Upper lobe of left lung (tissue), 6 donors: ENCODE measurements at places on chromosomes 5 and 9. TPM values are rescaled to one million over a fixed set of nuclear protein-coding genes. Genes with fewer than 3 reads are reported as not detected.

GRCh38 chr5:169656125-169656901 is 19.2 kb downstream of the DOCK2 start:
- H3K27ac ChIP-seq: no peak overlapping the region
- no peak overlapping the region for H3K4me3 ChIP-seq
- H3K27me3 ChIP-seq: no peaks in the 10 kb centered on the region
- H3K4me1 ChIP-seq: peaks cover 8% of the 10 kb centered on the region
- H3K36me3 ChIP-seq: no peaks in the 10 kb centered on the region
- DNase-seq: peak; percentile 6

GRCh38 chr9:104301755-104302154 is 202.3 kb upstream of the OR13F1 start:
- DNase-seq: no peak
- no peak overlapping the region for H3K4me3 ChIP-seq
- H3K4me1 ChIP-seq: no peaks in the 10 kb centered on the region
- H3K27me3 ChIP-seq: no peaks in the 10 kb centered on the region

DNA sequence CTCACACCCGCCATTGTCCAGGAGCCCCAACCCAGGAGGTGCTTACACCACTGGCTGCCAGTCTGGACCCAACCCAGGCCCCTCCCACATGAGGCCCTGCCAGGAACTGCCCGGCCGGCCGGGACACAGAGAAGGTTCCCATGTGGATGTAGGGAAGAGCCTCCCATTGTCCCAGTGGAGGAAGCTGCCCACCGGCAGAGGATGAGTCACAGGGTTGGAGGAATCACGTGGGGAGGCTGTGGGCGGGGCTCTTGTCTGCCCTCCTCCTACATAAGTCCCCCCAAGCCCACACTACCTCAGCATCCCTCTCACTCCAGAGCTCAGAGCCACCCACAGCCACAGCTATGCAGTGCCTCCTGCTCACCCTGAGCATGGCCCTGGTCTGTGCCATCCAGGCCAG is 26.1 kb downstream of the PAEP start:
- no peaks in the 10 kb centered on the region for H3K36me3 ChIP-seq
- no peak overlapping the region for H3K27ac ChIP-seq
- H3K27me3 ChIP-seq: no peaks in the 10 kb centered on the region

GRCh38 chr5:6041977-6042550 is 336.3 kb downstream of the MED10 start:
- DNase-seq: no peak
- H3K4me1 ChIP-seq: no peaks in the 10 kb centered on the region
- no peaks in the 10 kb centered on the region for H3K27me3 ChIP-seq
- no peak overlapping the region for H3K27ac ChIP-seq

- no peak overlapping the region for H3K27ac ChIP-seq
- no peaks in the 10 kb centered on the region for H3K4me1 ChIP-seq
- H3K27me3 ChIP-seq: no peaks in the 10 kb centered on the region
- H3K4me3 ChIP-seq: no peak overlapping the region
- H3K36me3 ChIP-seq: no peaks in the 10 kb centered on the region
Observed at GRCh38 chr5:15601274-15601673, 101.3 kb downstream of the FBXL7 start.

GRCh38 chr5:65359981-65360380 is 121.7 kb downstream of the ADAMTS6 start:
- no peaks in the 10 kb centered on the region for H3K36me3 ChIP-seq
- no peak overlapping the region for H3K4me3 ChIP-seq
- no peaks in the 10 kb centered on the region for H3K27me3 ChIP-seq

DNA sequence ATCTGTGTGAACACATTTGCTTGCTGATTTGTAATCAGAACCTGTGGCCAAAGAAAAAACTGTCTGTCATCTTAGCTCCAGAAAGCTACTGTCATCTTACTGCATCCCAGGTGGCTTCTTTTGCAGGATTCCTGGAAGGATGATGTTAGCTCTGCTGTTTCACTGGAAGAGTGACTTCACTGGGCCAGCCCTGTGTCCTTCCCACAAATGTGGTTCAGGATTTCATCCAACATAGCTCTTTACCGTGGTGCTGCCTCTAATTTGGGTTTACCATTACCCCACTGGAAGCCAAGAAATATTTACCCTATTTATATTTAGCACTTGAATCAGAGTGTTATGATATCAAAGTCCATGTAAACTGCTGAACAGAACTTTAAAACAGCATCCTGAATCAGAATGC is 501.0 kb downstream of the GADD45G start:
- no peak overlapping the region for H3K4me3 ChIP-seq
- H3K36me3 ChIP-seq: no peaks in the 10 kb centered on the region
- no peaks in the 10 kb centered on the region for H3K27me3 ChIP-seq
- no peak overlapping the region for H3K27ac ChIP-seq
- H3K4me1 ChIP-seq: peaks cover 13% of the 10 kb centered on the region

DNA sequence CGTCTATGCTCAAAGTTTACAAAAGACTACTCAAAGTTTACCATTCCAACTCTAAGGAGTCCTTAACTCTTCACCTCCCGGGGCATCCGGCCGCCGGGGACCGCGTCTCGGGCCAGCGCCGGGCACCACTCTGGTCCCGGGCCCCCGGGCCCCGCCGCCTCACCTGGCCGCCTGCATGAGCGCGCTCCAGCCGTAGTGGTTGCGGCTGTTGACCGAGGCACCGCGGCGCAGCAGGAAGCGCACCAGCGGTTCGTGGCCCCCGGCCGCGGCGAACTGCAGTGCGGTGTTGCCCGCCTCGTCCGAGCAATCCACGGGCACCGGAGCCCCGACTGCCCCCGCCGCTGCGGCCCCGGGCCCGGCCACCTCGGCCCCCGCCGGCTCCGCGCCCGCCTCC is 388 bp downstream of the ANKS6 start:
- DNase-seq: no peak
- H3K27ac ChIP-seq: no peak overlapping the region
- H3K4me3 ChIP-seq: peak overlapping the region; percentile 80

- DNase-seq: no peak
- no peaks in the 10 kb centered on the region for H3K36me3 ChIP-seq
- no peak overlapping the region for H3K27ac ChIP-seq
- peaks cover 7% of the 10 kb centered on the region for H3K4me1 ChIP-seq
Observed at GRCh38 chr5:41508186-41508585, 2.2 kb downstream of the PLCXD3 start.

DNA sequence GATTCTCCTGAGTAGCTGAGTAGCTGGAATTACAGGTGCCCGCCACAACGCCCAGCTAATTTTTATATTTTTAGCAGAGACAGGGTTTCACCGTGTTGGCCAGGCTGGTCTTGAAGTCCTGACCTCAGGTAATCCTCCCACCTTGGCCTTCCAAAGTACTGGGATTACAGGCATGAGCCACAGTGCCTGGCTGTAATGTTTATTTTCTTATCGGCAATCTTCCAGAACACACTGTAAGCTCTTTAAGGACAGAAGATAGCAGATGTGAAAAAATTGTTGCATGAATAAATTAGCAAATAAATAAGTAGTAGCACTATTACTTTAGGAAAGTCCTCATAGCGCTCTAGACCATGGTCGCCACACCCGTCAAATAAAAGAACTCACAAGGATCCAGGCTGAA is 100.5 kb downstream of the ENC1 start:
- no peak overlapping the region for H3K27ac ChIP-seq
- H3K36me3 ChIP-seq: no peaks in the 10 kb centered on the region
- DNase-seq: no peak
- peaks cover 18% of the 10 kb centered on the region for H3K4me1 ChIP-seq
- H3K27me3 ChIP-seq: no peaks in the 10 kb centered on the region

DNA sequence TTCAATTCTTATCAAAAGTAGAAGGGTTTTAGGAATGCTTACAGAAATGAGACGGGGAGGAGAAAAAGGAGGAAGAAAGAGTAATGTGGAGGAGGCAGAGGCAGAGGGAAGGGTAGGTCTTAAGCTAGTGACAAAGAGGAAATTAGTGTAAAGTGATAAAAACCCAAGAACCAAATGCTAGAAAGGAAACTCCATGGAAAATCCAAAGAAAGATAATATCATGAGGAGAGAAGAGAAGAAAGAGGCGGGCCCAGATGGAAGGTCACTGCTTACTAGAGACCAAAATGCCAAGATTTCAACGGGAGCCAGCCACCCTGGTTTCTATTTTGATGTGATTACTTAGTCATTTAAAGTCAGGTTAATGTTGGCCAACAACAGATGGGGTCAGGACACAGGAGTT is 68.6 kb upstream of the IL12B start:
- H3K4me1 ChIP-seq: no peaks in the 10 kb centered on the region
- H3K27ac ChIP-seq: no peak overlapping the region
- H3K36me3 ChIP-seq: no peaks in the 10 kb centered on the region

DNA sequence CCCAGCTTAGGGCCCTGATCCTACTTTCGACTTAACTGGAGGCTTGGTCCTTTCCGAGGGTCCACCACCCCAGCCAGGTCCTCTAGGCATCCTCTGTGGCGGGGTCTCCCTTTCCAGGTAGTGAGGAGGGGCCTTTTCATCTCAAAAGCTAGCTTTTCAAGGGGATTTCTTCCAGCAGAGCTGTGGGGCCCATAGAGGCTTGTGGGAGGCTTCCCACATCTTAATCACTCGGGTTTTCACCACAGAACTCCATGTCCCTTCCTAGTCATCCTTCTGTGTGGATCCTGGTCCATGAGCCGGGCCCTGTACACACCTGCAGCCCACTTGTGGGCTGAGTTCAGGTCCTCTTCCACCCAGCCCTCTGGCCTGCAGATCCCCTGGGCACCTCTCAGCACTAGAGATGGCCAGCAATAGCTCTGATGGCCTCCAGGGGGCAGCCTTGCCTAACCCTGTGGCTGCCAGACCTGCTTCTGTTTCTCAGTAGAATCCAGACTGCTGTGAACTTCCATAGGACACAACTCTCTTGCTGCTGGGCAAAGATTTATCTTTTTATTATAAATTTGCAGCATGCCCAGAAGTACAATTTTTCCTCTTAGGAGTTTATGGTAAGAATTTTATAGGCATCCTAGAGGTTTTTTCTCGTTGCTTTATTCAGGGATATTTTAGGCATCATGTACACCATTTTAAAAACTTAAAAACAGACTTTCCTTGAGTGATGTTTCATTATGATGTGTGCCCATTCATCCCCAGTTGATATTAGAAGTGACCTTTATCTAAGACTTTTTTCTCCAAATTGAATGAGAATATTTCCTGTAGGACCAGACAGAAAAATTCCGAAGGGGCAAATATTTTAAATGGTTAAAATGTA is 208.9 kb downstream of the TRIO start:
- peaks cover 10% of the 10 kb centered on the region for H3K4me1 ChIP-seq
- peak; percentile 78 for DNase-seq
- no peak overlapping the region for H3K4me3 ChIP-seq
- no peaks in the 10 kb centered on the region for H3K36me3 ChIP-seq

- H3K4me3 ChIP-seq: no peak overlapping the region
- H3K27ac ChIP-seq: no peak overlapping the region
- H3K4me1 ChIP-seq: no peaks in the 10 kb centered on the region
Observed at GRCh38 chr9:76787677-76788076, 23.4 kb downstream of the PCA3 start.

DNA sequence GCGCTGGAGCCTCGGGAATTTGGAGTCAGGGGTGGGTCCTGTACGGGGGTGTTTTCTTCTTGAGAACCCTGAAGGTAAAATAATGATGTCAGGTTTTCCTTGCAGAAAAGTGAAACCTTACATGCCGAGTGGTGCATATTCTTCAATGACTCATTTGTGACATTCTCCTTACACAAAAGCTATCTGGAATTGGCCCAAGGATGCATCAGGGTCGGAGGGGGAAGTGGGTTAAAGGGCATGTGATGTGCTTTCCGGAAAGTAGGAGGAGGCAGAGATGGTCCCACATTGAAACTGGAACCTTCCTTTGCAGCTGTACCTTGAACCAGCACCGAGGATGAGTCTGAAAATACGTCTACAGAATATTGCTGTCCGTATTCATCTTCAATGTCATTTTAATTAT is 411.2 kb upstream of the IRX4 start:
- no peak for DNase-seq
- no peak overlapping the region for H3K4me3 ChIP-seq
- no peaks in the 10 kb centered on the region for H3K27me3 ChIP-seq
- H3K4me1 ChIP-seq: no peaks in the 10 kb centered on the region
- H3K36me3 ChIP-seq: no peaks in the 10 kb centered on the region

Gene HEMGN
- total RNA-seq: 0.44 TPM

Gene FAM151B
- total RNA-seq: 4.1 TPM

Gene TAF11L11
- total RNA-seq: not detected

Gene OR1Q1
- total RNA-seq: not detected

Gene PDZD2
- 66.1 TPM for total RNA-seq

Gene IL13
- not detected for total RNA-seq

Gene OR2V2
- not detected for total RNA-seq
